ENCODE measurements at places on chromosomes 6 and 20. TPM values are rescaled to one million over a fixed set of nuclear protein-coding genes. Genes with fewer than 3 reads are reported as not detected.

The CCN6 gene
- not detected for total RNA-seq

The ITCH gene
- total RNA-seq, result 61.3 TPM

The DEFB121 gene
- total RNA-seq, result not detected

The SMOC2 gene
- total RNA-seq, result not detected

The HLA-DRA gene
- not detected for total RNA-seq

The DNAH8 gene
- under 0.01 TPM for total RNA-seq

The TRIM10 gene
- total RNA-seq, result not detected

The MMP24 gene
- 0.63 TPM for total RNA-seq

The TUBB2B gene
- total RNA-seq, result 2.9 TPM

The RGS17 gene
- total RNA-seq, result 3.3 TPM

The TRPC4AP gene
- 76.9 TPM for total RNA-seq

The FAM83B gene
- total RNA-seq, result not detected

The TP53TG5 gene
- not detected for total RNA-seq

Measured in endothelial cell of coronary artery (primary cell).